ENCODE measurements at places on chromosomes 3 and 15.

GRCh38 chr3:61680617-61681016 lies 119.2 kb downstream of the PTPRG start:
- no peak for DNase-seq

DNA sequence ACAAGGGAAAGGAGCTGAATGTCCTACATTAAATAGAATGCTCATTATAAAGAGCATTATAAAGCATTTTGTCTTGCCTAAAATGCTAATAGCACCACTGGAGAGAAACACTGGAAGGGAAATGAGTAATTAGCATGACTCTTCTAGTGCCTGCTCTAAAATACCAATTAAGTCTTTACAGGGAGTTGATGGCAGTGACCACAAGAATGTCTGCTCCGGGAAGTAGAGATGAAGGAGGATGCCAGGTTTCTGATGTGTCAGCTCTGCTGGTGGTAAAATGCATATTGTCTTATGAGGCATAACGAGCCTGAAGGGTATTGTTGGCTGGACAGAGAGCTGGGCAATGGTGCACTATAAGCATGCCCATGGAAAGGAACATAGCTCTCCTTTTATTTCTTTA lies 49.5 kb downstream of the MYLK start:
- no peak for DNase-seq

DNA sequence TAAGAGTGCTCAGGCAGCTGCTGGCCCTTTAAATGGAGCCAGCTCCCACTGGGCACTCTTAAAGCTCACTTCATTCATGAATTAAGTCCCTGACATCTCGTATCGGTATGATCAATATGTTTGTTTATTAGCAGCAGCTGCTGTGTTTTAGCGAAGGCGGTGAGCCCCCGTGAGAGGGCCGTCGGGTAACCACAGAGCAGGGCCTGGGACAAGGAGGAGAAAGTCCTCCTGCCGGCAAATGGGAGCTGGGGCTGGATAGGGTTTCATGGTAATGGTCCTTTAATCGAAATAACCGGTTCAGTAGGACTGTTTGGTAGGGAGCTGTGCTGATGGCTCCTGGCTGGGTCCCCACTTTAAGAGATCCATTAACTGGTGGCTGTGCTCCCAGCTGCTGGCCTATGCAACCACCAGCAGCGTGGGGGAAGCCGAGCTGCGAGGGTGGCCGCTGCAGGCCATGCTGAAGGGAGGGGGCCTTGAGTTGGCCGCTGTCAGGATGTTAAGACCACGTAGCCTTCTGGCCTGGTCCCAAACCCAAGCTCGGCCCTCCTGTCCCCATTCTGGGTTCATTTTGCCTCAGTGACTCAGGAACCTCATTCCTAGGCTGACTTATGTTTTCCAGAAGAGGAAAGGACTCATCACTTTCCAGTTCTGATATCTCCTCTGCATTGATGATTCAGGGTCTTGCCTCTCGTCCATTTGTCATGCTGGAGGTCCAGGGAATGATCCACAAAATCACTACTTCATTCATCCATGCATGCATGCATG lies 67.6 kb upstream of the NTRK3 start:
- DNase-seq = no peak

GRCh38 chr3:148230473-148230872 lies 467.2 kb upstream of the AGTR1 start:
- no peak for DNase-seq

- no peak for DNase-seq
Observed at GRCh38 chr3:28586325-28586724, 237.7 kb upstream of the AZI2 start.

Data from GM20000 (cell line).